ENCODE measurements at places on chromosomes 1 and 21.

DNA sequence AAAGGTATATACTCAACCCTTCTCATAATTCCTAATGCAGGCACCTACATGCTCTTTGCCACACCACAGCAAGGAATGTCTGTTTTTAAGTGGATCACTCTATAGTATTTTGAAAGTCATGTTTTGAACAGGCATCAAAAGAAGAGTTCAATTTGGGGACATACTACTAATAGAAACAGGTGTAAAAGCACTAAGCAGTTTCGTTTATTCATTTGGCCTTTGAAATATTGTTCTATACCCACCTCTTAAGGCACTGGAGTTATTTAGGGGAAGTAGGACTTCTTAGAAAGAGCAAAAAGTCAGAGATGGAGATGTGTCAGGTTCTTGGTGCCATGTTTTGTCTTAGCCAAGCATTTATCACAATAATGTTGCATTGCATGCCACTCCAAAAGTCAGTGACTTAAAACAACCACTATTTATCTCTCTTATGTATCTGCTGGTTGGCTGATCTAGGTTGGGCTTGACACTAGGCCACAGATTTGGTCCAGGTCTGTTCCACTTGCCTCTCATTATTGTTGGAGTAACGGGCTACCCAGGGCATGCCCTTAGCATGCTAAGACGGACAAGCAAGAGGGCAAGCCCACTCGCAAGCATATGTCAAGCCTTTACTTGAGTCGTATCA, 107.5 kb downstream of the RGL1 start:
- no peak for DNase-seq

DNA sequence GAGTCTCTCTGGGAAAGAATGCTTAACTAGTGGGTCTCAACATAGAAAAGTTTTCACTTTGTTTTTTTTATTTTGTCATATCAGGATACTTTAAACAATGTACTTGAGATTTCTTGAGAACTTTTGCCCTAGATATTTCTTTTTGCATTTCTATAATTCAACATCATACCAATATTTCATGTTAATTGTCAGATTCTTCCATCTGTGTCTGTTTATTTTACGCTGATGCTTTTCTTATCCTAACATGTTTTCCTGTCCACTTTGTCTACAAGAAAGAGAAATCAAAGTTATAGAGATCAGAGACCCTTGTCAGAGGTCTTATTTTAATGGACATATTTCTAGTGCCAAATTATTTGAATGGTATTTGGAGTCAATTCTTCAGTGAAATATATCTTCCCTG, 95.5 kb upstream of the B3GALT2 start:
- no peak for DNase-seq

GRCh38 chr1:238628110-238628509, 737.4 kb upstream of the ZP4 start:
- no peak for DNase-seq

DNA sequence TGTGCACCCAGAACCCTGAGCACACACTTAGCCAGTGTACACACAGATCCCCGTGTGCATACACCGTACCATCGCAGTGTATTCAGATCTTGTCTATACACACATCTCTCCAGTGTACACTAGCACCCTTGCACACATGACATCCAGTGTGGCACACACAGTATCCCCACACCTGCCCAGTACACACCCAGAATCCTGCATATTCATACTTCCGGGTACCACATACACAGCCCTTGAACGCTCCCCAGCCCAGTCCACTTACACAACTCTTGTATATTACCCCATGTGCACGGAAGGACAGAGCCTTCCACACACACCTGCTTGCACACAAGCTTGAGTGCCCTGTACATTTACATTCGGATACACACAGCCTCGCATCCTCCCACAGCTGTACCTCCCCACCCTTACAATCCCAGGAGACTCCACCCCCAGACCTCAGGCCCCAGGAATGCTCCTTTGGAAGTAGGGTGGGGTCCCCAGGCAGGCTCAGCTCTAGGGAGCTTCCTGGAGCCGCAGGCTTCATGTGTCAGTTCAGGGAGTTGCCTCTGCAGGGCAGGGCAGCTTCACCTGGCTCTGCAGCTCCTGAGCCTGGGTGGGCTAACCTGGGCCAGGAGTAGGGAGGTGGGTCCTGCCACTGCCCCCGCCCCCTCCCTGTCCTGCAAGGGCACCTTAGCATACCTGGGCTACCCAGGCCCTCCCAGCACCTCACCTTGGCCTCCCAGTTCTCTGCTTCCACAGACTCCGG, 46.2 kb downstream of the AHDC1 start:
- DNase-seq: peak; percentile 93

DNA sequence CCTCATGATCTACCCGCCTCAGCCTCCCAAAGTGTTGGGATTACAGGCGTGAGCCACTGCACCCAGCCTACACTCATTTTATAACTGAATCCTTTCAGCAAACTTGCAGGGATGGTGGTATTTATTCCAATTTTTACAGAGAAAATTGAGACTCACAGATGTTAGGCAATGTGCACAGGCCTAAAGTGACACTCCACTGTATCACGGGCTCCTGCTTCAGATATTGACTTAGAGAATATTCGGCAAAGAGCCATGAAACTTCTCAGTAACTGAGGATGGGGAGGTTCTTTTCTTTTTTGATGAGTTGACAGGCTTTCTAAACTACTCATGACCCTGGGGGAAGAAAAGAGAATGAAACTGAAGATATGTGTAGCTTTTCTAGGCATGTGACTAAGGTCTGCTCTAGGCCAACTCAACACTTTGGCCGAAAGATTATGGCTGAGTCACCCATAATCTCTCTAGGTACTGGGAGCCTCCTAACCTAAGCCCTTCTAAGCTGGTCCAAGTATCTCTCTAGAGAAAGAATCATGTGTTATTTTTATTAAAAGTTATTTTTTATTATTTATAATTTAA, 19.9 kb upstream of the PTCH2 start:
- DNase-seq: no peak

GRCh38 chr1:47659146-47659545, 221.3 kb downstream of the FOXD2 start:
- no peak for DNase-seq

DNA sequence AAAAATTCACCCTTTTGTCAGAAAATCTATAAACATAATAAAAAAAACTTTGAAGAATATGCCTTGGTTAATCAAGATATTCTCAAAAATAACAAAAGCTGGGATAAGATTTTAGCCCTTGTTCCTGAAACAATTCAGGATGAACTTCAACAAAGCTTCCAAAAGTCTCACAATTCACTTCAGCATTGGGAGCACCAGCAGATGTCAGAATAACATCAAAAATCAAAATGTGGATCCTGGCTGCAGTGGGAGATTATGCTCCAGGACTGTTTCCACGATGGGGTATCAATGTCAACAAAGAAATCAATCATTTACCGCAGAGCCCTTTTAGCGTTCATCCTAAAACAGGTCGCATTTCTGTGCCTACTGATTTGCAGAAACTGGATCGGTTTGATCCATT, 35.2 kb downstream of the ZNF670 start:
- DNase-seq: no peak

- DNase-seq: no peak
These were observed 1237.5 kb downstream of the AMY1C start for GRCh38 chr1:104987210-104987609.

Data from left colon (tissue), 2 donors.